ENCODE measurements at places on chromosomes 2 and 18.

- DNase-seq, result no peak
These were observed 113.0 kb downstream of the DPP4 start for GRCh38 chr2:161961061-161961460.

DNA sequence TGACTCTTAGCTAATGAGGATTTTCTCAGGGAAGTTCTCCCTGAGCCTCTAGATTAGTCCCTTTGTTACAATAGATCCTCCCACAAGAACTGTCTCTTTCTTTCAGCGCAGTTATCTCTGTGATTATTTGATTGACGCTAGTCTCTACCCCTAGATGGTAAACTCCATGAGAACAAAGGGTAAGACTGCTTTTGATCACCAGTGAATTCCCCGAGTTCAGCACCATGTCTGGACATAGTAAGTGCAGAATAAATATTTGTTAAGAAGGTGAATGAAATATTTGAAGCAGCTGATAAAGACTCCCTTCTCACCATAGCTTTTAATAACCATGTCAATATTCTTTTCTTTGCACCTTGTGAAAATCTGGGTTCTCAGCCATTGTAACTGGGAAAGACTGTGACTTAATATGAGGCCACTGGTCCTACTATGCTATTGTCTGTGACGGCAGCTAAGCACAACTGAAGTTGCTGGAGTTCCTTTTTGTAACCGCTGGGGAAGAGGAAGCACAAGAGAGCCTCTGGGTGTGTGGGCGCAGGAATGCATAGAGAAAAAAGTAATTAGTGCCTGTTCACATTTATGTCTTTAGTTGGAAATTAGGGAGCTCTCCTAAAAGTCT, 214.7 kb downstream of the TGIF1 start:
- no peak for DNase-seq

GRCh38 chr2:77664491-77664890, 142.3 kb upstream of the LRRTM4 start:
- no peak for DNase-seq

GRCh38 chr2:59589881-59590280, 963.6 kb downstream of the BCL11A start:
- no peak for DNase-seq

GRCh38 chr18:78561757-78562510, 417.7 kb upstream of the SALL3 start:
- no peak for DNase-seq

- DNase-seq, result no peak
These were observed 48.1 kb downstream of the NPAS2 start for GRCh38 chr2:100868083-100868482.

DNA sequence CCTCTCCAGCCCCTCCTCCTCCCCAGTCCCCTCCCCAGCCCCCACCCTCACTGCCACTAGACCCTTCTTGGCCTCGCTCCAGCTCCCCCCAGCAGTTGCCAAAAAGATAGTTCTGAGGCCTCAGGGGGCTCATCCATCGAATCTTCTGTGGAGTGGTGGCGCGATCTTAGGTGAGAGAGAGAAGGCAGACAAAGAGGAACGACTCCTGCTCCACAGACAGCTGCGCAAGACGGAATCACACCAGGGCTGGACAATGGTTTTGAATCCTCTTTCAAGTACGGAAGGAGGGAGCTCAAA, 68.1 kb downstream of the LAMA3 start:
- no peak for DNase-seq

GRCh38 chr18:80167931-80168330, 58.9 kb downstream of the ADNP2 start:
- DNase-seq, result no peak

GRCh38 chr2:213932-214693, 49.7 kb downstream of the SH3YL1 start:
- DNase-seq, result no peak

- DNase-seq, result no peak
These were observed 174.5 kb upstream of the ZEB2 start for GRCh38 chr2:144694456-144694855.

DNA sequence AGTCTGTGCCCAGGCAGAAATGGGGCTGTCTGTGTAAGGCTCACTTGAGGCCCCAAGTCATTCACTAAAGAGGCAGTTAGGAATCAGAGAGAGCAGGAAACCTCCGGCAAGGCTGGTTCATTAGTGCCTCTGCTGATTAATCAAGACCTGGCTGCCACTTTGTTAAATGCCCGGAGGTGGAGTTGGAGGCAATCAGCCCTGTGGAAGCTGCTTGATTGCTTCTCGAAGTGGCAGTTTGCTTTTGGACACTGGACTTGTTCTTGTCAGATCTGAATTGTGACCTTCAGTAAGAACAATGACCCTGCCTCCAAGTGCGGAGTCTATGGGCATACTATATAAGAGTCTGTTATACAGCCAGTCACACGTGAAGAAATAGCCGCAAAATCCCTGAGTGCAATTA, 183.9 kb upstream of the LINC00305 start:
- no peak for DNase-seq

GRCh38 chr18:63897072-63897471, 9.6 kb downstream of the SERPINB2 start:
- peak; percentile 56 for DNase-seq

GRCh38 chr2:39127973-39128372, 7.1 kb upstream of the SOS1 start:
- peak; percentile 24 for DNase-seq

- DNase-seq, result peak; percentile 50
These were observed 30.6 kb upstream of the CHN1 start for GRCh38 chr2:175035806-175036205.

GRCh38 chr2:44063033-44063432, 67.2 kb upstream of the LRPPRC start:
- DNase-seq, result no peak

- DNase-seq, result peak; percentile 21
These were observed 34.7 kb downstream of the WDR33 start for GRCh38 chr2:127776122-127776780.

DNA sequence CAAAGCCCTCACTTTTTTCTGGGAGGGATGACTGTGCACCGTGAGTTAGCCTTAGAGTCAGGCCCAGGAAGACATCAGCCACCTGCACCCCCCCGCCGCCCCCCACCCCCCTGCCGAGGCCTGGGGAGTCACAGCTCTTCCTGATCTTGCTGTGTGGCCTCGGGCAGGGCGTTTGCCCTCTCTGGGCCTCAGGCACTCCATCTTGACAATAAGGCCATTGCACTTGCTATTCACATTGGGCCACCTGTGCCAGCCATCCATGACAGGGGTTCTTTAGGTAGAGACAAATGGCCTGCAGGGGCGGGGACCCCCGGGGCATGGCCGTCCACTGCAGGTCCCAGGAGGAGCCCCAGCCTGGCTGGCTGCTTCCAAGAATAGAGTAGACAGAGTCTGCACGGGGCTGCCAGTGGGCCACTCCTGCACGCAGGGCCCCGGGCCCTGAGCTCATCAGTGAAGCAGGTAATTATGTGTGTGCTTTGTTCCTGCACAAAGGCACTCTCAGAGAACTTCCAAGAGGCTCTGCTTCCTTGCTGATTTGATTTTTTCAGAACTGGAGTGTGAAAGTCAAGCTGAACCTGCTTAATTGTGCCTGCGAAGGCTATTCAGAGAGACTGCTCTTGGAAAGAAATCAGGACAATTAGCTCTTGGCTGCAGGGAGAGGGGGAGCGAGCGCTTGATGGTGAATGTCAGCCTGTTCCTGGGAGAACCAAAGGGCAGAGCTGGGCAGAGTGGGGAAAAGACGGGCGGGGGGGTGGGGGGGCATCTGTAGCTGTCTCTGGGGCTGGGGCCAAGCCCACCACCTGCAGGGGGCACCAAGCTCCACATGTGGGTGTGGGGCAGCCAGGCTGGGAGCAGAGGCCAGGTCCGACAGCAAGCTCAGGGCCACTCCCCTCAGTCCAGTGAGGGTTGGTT, 40.3 kb downstream of the RRM2 start:
- no peak for DNase-seq

DNA sequence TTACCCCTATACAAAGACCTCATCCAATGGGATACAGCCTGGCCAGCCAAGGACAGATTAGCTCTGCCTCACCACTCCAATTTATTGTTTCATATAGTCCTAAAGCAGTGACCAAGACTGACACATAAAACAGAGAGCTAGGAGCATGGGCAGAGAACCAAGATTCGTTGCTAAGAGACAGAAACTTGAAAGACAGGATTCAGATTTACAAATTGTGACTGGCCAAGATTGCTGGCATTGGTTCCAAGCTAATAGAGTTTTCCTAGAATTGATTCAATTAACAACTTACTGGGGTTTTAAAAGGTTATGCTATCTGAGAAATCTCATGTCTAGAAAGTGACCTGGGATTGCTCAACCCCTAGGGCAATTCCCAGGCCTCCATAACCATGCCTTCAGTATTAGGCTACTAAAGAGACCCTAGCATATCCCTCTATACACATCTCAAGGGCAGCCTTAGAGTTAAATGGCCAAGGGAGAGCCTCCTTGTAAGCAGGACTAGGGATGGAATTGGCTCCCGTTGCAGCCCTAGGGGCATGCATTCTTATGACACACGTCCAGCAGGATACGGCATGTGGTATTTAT, 75.6 kb downstream of the ICOS start:
- DNase-seq, result peak; percentile 24

GRCh38 chr2:160790738-160791137, 297.1 kb upstream of the RBMS1 start:
- DNase-seq, result no peak

DNA sequence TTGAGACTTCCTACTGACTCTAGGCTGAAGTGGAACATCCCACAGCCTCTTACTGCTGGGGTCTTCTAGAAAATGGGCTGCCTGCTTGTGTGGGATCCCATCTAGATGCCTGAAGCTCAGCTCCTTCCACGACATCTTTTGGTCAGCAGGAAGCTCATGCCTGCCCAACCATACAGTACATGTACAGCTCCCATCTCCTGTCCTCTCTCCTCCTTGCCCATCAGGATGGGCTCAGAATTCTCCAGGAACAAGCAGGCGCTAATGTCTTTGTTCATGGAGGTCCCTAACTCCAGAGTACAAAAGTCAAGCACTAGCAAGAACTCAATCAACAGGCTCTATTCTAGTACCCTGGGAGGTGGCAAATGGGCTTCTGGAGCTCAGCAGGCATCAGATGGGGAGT, 31.7 kb upstream of the GPR17 start:
- no peak for DNase-seq

DNA sequence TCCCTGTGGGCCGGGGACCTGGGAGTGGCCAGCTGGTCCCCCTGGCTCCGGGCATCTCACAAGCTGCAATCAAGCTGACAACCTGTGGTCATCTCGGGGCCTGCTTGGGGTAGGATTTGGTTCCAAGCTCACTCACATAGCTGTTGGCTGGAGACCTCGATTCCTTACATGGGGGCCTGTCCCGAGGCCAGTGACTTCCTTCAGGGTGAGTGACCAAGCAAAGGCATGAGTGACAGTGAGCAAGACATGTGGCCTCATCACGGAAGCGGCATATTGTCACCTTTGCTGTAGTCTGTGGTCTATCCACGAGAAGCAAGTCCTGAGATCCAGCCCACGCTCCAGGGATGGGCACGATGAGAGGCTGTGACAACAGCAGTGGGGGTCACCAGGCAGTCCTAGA, 131.4 kb upstream of the ID2 start:
- no peak for DNase-seq

DNA sequence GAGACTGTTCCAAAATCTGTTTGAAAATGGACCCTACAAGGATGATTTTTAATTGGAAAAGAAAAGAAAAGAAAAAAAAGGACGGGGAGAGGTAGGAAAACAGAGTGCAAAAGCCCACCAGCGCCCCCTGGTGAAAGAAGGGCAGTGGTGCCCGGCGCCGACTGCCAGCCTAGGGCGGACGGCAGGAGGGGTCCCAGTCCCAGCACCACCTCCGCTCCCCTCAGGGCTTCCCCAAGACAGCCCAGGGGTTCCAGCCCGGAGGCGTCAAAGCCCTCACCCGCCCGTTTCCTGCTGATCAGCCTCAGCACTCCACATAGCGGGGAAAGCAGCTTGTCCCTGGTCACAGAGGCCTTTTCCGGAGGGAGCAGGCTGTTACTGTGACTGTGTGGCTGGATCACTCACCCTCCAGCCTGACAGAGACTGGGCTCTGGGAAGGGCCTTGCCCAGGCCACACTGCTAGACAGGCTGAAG, 213.9 kb downstream of the TFCP2L1 start:
- peak; percentile 62 for DNase-seq

DNA sequence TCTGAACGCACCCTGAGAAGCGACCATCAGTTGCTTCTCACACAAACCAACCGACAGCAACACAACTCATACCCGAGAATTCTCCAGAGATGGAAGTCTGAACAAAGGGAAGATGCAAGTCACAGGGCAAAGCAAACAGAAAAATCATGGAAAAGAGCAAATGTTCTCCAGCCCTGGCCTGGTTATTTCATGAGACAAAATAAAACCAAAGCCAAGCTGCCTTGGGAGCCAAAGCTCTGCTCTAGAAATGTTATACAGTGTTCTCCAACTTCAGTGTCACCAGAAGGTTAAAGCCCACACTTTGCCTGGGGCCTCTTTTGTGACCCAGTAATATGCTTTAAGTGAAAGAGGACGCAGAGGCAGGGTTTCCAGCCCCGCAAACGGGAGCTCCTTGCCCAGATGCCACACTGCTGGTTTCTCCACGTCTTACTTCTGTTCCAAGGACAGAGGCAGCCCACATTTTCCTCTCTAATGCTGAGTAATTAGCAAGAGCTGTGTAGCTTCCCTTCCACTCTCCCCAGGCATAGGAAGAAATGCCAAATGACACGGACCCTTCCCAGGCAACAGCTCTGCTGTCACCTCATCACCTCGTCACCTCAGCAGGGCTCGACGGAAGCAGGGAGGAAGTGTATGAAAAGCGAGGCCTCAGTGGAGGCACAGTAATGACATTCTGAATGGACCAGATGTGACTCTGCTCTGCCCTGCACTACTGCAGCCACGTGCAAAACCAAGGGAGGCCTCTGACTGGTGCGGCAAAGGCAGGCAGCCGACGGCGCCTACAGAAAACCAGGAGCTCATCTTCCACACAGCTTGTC, 64.7 kb downstream of the FBXO15 start:
- DNase-seq, result peak; percentile 8

DNA sequence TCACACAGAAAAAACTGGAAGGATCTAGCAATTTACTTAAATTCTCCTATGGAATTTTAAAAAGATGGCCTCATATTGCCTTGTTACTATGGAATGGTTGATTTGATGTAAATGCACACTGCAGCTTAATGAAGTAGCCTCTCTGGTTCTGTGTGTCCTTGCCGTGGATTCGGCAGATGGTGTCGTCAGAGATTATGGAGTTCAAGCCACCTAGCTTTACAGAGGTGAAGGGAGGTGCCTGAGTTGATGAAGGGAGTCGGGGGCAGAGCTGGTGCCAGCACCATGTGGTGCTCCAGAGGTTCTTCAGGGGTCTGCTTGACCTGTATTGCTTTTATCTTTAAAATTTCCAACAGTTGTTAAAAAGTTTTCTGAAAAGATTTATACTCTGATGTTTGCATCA, 48.8 kb downstream of the ASAP2 start:
- DNase-seq, result no peak

GRCh38 chr2:33144243-33144642, 197.5 kb downstream of the LTBP1 start:
- no peak for DNase-seq

GRCh38 chr18:13813271-13813849, 10.6 kb upstream of the MC5R start:
- peak; percentile 60 for DNase-seq

- DNase-seq, result no peak
These were observed 62.8 kb downstream of the CYB5A start for GRCh38 chr18:74229005-74229404.

Measured in EH (cell line).